ENCODE measurements at places on chromosomes 11 and 22.

DNA sequence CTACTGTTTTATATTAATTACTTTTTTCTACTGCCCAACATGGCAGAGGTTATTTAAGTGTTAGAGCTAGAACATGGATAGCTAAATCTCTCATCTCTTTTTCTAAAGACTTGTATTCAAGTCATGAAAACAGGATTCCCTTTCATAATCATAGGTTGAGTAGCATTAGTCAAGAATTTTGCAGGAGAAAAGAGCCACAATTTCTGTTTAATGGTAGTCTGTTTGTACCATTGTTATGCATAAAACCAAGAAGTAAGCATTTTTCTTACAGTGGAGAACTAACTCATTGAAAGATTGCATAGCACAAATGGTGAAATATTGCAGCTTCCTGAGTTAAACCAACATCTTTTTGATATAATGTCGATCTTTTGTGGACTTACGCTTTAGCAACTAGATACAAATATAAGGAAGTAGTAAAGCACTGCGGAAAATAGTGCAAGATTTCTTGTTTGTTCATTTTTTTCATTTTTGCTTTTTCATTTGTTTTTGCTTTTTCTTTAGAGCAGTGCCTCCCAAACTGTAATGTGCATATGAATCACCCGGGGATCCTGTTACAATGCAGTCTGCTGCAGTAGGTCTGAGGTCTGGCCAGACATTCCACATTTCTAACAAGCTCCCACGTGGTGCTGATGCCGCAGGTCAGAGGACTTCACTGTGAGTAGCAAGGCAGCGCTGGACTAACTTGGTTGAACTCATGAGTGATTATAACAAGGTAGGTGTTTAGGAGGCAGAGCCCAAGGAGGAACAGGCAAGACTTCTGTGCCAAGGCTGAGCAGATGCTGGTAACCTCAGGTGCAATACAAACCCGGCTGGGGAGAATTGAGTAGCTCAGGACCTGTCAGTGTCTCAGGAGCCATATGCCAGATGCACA is 4.6 kb downstream of the ETS1 start:
- DNase-seq, result no peak

DNA sequence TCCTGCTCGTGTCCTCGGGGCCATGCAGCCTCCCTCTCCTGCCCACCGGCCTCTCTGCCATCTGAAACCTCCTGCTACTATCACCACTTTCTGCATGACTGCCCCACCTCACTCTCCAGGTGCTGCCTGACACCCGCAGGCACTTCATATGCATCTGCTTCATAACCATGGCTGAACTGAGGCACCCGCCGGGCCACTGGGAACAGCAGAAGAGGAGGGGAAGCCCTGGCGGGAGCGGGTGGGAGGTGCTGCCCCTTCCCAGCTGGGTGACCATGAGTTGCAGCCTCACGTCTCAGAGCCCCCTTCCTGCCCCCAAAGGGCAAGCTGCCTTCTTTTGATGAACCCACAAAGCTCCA is 21.7 kb upstream of the PICK1 start:
- DNase-seq, result no peak

- DNase-seq, result no peak
Measured at GRCh38 chr11:11057472-11057854, 199.6 kb upstream of the ZBED5 start.

- DNase-seq, result no peak
Measured at GRCh38 chr11:86205421-86206336, 38.9 kb upstream of the EED start.

- DNase-seq, result no peak
Measured at GRCh38 chr11:29171360-29171950, 845.4 kb downstream of the KCNA4 start.

DNA sequence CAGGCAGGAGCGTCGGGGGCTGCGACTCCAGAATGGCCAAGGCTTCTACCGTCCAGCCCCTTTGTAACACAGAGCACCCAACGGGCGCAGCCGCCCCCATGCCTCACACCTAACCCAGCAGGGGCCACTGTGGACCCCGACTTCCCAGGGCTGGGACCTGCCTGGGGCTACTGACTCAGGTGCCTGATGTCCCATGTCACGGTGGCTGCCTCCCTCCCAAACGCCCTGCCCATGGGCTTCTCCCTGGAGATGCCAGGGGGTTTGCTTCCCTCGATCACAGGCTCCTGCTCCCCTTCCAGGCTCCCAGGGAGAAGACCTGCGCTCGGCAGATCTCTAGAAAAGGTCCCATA is 84.0 kb downstream of the MYEOV start:
- no peak for DNase-seq

DNA sequence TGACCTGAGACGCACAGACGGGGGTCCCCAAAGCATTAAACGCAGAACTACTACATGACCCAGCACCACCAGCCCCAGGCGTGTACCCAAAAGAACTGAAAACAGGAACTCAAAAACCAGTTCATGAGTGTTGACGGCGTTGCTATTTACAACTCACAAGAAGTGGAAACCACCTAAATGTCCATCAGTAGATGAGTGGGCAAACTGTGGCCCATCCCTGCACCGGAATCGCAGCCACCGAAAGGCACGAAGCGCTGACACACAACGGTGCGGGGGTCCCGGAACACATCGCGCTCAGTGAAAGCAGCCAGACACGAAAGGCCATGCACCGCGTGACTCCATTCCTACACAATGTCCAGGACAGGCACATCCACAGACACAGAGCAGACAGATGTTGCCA is 79.2 kb downstream of the TRMU start:
- DNase-seq, result no peak

- no peak for DNase-seq
Measured at GRCh38 chr11:58905721-58906547, 33.4 kb upstream of the GLYATL1 start.

DNA sequence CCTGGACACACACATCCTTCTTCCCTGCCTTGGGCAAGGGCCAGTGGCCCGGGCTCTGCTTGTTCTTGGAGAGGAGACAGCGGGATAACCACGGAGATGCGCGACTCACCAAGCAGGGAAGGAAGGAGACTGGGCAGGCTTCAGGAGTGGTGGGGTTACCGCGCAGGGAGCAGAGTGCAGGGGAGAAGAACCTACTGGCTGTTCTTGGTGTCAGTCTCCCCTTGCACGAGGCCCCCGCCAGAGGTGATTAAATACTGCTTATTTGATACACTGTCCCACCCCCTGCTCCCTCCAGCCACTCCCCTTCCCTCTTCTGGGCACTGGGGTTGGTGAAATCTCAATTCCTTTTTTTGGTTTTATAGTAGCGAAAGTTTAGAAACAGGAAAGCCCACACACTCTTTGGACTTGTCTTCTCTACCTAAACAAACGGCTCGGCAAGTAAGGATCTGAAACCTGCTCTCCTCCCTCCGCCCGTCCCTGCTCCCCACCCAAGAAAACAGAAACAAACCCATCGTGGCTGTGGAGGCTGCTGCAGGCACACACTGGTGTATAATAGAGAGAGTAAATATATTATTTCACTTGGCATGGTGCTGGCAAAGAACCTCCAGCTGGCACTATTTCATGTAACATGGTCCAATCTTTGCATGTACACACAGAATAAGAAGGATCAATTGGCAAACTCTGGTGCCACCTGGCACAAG is 10.8 kb downstream of the LARGE2 start:
- no peak for DNase-seq

DNA sequence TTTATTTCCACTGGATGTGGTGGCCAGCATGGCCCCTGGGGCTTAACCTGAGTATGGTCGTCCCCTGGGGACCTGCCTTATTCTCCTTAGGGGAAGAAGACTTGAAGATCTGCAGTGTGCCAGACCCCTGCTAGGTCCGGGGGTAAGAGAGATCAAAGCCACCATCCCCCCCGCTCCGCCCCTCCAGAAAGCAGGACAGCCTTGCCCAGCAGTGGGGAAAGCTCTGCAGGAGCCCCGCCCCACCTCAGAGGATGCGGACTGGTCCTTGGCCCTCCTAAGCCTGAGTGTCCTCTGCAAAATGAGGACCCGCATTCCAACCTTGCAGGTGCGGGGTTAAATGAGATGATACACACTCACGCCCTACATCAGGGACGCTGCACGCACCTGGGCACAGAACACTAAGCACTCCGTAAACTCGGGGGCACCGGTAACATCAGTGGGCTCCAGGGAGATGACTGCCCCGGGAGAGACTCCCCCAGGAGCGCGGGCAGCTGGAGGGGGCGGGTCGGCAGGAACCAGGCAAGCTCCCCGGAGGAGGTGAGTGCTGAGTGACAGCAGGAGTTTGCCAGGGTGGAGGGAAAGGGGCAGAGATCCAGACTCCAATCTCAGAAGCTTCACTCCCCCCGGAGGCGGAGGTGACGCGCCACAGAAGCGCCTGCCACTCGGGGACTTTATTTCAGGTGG is 564 bp upstream of the ANO1 start:
- no peak for DNase-seq

- DNase-seq, result no peak
Measured at GRCh38 chr11:19243613-19244012, 2.9 kb upstream of the E2F8 start.

Measured in NCI-H1694 (cell line).